Fibroblast of skin of right biceps (primary cell): ENCODE measurements at places on chromosomes 16 and 17.

GRCh38 chr17:40364121-40364861 lies at the start of gene GJD3:
Gene GJD3, minus strand, starts transcription at chr17:40364737. Its CDS starts 922 bp downstream, at chr17:40363815.
- DNase-seq = no peak

DNA sequence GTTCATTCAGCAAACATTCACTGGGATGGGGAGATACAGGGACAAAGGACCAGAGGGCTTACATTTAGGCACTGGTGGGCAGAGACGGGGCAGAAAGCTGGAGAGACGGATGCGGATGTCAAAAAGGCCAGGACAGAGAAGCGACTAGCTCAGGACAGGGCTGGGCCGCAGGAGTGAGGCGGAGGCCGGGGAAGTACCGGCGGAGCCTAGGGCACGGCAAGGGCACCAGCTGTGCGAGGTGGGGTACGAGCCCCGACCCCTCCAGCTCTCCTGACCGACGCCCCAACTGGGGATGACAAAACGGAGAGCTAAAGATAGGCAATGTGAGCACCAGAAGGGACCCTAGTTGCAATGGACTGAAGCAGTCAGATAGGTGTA lies 3.9 kb upstream of the SGCA start:
- DNase-seq = no peak

- DNase-seq = no peak
These were observed 119.6 kb upstream of the CNTNAP4 start for GRCh38 chr16:76157629-76158028.

DNA sequence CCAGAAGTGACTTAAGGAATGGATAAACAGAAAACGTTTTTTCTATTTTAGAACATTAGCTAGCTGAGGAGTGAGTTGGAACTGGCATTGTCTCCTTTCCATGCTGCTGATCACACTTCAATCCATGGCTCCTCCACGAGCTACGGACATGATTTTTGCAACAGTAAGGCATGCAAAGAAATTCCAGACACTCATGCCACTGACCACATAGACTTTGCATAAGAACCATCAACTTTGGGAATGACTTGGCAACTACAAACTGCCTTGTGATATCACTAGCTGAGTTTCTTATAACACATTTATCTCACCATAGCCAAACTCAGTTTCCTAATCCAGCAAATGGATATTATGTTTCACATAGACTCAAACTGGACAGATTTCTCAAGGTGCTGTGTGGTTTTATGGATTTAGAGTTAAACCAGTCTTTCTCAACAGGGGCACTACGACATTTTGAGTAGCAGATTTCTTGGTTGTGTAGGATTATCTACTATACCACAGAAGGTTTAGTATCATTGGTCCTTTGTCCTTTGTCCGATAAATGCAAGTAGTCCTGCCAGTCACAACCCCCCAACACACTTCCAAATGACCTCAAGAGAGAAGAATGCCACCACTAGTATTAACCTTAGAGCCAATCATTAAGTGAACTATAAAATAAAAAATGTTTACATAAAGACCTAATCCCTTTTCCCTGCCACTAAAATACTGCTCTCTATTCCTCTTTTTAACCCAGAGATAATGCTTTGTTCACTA lies 48.3 kb upstream of the C17orf78 start:
- DNase-seq = peak; percentile 69

DNA sequence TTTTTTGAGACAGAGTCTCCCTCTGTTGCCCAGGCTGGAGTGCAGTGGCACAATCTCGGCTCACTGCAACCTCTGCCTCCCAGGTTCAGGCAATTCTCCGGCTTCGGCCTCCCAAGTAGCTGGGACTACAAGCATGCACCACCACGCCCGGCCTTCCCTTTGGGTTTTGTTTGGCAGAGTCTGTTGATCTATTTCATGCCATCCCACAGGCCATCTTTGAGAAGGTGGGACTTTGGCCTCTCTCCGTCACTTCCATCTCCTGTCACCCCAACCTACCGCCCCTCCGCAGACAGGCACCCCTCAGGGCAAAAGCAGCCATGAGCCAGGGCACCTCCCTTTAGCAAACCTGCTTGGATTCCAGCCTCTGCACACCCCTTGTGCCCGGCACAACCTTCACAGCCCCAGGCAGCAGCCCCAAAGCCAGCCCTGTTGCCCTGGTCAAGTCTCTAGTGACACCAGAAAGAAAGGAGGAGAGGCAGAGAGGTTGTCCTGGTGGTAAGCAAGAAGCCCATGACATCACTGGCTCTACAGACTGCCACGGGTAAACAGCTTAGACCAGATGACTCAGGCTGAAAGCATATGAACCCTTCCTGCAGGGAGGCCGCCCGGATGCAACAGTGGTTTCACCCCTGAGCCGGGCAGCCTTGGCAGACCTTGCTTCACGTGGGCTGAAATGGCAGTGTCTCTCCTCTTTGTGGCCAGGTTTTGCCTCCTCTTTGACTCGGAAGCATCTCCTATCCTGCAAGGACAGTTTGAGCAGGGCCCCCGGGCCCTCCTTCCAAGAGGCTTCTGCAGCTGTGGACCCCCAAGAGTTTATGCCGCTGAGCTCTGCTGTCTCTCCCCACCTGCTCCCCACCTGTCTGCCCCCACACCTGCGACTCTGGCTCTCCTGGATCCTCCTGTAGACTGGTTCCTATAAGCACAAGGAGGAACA lies 8.1 kb upstream of the TIMP2 start:
- peak; percentile 95 for DNase-seq

DNA sequence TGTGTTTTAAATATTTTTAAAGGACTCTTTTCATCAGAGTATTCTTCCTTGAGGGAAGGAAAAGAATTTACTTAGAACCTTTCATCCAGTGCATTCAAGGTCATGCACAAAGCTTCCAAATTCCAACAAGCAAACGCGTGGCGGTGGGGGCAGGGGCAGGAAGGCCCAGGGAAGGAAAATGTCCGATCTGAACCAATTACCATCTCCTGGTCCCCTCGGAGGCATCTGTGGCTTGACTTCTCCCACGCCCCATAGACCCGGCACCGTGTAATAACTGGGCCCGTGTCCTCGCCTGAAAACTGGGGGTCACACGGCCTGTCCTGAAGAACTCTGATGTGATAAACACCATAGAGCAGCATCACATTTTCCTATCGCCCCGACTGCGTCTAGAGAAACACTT lies 18.3 kb downstream of the MEAK7 start:
- DNase-seq = no peak

GRCh38 chr16:84074721-84075120 lies 32.1 kb upstream of the SLC38A8 start:
- no peak for DNase-seq

DNA sequence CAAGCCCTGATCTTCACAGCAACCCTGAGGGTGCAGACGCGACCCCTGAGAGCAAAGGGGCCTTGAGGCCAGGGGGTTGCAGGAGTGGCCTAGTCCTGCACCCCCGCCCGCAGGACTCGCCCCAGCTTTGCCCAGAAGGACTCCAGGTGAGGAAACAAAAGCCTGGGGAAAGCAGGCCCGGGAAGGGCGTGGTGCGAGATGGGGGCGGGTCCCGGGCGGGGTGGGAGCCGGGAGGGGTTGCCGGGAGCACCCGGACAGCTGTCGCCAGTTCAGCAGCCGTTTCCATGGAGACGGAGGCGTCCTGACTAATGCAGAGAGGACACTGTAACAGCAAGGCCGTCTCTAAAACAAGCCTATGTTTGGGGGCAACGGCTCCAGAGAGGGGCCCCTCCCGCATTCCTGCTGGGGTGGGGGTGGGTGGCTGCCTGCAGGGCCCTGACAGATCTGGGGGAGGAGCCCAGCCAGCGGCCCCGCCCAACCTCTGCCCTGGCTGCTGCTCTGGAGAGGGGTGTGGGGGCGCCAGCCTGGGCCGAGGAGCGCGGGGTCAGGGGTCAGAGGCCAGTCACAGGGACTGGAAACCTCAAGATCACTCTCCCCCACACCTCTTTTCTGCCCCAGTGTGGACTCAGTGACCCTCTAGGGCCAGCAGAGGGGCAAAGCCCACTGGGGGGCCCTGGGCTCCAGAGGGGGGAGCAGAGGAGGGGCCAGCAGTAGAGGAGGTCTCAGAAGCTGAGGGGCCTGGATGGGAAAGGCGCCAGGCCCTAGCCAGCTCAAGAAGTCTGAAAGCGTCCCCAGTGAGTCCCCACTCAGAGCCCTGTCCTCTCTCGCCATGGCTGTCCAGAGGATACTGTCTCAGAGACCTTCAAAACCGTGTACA lies 3.1 kb upstream of the TPPP3 start:
- peak; percentile 87 for DNase-seq

GRCh38 chr16:50326835-50327465 lies 41.8 kb downstream of the BRD7 start:
- peak; percentile 26 for DNase-seq

DNA sequence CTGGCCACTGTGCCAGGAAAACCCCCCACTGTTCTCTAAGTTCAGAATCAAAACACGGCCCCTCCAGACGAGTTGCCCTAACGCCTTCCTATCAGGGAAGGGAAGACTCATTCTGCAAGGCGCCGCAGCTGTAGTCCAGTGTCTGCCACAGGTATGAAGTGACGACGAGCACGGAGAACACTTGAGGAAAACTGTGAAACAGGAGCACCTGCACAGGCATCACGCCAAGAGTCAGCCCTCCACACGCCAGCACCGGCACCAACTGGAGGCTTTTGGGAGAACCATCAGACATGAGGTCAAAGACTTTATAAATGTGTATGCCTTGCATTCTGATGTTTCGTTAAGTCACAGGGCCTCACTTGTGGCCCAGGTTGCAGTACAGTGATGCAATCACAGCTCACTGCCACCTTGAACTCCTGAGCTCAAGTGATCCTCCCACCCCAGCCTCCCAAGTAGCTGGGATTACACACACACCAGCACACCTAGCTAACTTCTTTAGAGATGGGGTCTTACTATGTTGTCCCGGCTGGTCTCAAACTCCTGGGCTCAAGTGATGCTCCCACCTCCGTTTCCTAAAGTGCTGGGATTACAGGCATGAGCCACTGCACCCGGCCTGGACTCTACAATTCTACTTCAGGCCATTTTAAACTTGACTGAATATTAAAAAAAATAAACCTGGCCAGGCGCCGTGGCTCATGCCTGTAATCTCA lies 22.9 kb downstream of the KLHDC4 start:
- DNase-seq = no peak

GRCh38 chr17:30378241-30378824 lies 394 bp upstream of the CPD start:
- peak; percentile 33 for DNase-seq

DNA sequence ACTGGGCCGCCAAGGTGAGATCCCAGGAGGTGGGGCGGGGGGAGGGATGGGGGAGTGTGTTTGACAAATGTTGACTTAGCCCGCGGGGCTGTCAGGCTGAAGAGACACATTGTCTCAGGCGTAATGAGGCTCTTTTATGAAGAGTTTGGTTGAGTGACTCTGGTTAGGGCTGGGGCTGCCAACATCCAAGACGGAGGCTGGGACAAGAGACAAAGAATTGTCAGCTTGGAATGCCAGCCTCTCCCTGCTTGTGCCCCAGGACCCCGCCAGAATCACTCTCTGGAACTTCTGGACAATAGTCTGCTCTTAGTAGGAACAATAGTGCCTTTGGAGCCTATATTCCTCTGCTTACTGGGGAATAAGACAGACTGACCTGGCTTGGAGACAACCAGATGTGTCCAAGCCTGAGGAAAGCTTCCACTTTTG lies 24.0 kb downstream of the PCTP start:
- DNase-seq = no peak

GRCh38 chr16:29765167-29766032 lies 12.7 kb upstream of the ZG16 start:
- DNase-seq = no peak

DNA sequence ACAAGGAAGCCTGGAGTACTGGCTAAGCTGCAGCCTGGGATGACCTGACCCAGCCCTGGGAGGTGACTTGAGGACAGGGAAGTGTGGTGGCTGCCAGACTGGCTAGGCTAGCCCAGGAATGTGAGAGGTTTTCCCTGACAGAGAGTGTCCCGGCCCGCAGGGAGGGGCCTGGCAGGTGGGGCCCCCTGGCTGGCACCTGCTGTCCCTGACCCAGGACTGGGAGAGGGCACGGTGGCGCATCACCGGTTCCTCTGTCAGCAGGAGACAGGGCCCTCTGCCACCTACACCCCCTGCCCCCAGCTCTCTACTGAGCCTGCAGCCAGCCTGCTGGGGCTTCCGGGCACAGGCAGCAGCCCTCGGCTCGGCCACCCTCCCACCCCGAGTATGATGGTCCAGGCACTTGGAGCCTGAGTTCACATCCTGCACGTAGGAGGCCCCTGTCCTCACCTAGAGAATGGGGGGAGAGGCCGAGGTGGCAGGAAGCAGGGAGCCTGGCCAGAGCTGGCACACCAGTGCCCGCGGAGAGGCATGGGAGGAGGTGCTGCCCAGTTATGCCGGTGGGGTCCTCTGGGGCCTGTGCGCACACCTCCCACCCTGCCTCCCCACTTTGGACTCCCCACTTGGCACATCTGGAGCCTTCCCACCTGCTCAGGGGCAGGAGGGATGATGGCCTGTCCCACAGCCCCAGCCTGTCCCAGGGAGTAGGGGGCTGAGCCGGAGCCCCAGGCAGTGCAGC lies 528 bp downstream of the PRSS27 start:
- DNase-seq = no peak

- DNase-seq = no peak
These were observed 25.7 kb downstream of the MAP3K3 start for GRCh38 chr17:63647936-63648335.

DNA sequence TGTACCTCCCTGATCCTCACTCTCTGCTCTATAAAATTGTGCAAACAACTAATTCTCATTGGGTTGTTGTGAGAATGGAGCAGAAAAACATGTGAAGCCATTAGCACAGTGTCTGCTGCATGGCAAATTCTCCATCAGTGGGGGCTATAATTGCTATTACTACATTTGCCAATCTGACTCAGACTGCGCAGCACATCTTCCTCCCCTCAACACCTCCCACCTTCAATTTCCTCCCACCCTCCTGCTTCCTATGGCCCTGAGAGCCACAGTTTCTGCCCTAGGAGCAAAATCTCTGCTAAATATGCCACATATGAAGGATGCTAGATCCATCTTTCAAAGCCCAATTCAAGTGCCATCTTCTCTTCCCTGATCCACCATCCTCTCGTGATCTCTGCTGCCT lies 37.0 kb downstream of the ABCC12 start:
- no peak for DNase-seq

GRCh38 chr17:50127697-50128361 lies 2.1 kb downstream of the SAMD14 start:
- no peak for DNase-seq

DNA sequence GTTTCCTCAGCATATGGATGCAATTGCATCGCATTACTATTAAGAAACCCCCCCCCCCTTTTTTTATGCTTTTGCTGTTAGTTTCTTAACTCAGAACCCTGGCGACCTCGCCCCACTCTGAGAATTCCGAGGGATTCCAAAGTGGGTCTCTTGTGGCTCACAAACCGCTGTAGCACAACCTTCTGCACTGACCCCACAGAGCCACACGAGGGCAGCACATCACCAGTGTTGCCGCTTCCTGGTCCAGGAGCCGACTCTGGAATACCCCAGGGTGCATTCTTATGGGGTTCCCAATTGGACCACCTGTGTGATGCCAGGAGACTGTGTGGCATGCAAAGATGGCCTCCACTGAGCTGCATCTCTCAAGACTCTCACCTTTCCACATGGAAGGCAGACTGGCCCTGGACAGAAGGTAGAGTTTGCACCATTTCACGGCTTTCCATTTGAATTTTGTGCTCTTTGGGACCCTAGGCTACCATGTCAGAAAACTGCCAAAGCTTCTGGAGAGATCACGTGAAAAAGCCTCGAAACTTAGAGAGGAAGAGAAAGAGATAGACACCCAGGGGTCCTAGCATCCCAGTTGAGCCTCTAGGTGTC lies 432.7 kb upstream of the ASIC2 start:
- peak; percentile 9 for DNase-seq
